ENCODE measurements at places on chromosomes 3 and 15. TPM values are rescaled to one million over a fixed set of nuclear protein-coding genes. Genes with fewer than 3 reads are reported as not detected.
A peak's percentile ranks its signal among the peaks of the same experiment; 100 is the strongest.

The RGMA gene
- total RNA-seq, result 4.2 TPM

The CIB1 gene
- 212 TPM for total RNA-seq

The DMXL2 gene
- 33.4 TPM for total RNA-seq

GRCh38 chr3:126039870-126040269 lies 44.1 kb downstream of the SLC41A3 start:
- H3K4me3 ChIP-seq, result no peak overlapping the region
- H3K27ac ChIP-seq, result no peak overlapping the region
- no peaks in the 10 kb centered on the region for H3K36me3 ChIP-seq

The CASR gene
- 0.16 TPM for total RNA-seq

The ITGA11 gene
- 4.1 TPM for total RNA-seq

The MYD88 gene
- total RNA-seq, result 70.4 TPM

GRCh38 chr3:177753451-177754155 lies 556.3 kb upstream of the TBL1XR1 start:
- H3K27me3 ChIP-seq, result no peaks in the 10 kb centered on the region
- peak; percentile 42 for DNase-seq
- H3K4me1 ChIP-seq, result no peaks in the 10 kb centered on the region
- H3K27ac ChIP-seq, result no peak overlapping the region
